ENCODE measurements at places on chromosomes 5 and 9.

DNA sequence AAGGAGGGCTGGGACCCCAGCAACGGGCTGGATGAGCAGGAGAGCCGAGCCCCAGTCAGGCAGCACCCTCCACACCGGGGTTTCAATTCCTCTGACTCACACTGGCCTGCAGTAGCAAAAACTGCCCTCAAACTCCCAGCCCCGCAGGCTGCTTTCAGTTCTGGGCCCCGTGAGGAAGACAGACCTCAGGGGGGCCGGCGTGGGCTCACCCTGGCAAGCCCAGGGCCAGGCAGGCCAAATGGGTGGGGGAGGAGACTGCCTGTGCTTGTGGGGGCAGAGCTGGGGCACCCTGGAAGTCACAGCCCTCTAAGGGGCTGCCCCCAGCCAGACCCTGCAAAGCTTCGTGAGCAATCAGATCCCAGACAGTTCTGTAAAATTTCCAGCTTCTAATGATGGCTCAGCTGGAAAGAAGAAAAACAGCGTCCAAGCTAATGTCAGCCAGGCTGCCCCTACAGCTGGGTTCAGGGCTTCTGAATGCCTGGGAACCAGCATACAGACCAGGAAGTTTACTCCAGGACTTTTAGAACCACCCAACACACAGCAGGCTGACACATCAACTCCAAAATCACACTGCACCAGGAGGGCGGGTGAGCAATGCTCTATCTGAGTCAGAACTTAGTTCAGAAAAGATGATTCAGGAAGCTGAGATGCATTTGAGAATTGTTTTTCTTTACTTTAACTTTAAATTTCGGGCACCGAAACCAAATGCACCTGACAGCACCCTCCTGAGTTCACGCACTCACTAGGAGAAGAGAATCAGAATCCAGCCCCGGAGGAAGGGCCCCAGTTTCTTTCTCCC lies 34.7 kb downstream of the LPCAT1 start:
- DNase-seq = peak; percentile 69

DNA sequence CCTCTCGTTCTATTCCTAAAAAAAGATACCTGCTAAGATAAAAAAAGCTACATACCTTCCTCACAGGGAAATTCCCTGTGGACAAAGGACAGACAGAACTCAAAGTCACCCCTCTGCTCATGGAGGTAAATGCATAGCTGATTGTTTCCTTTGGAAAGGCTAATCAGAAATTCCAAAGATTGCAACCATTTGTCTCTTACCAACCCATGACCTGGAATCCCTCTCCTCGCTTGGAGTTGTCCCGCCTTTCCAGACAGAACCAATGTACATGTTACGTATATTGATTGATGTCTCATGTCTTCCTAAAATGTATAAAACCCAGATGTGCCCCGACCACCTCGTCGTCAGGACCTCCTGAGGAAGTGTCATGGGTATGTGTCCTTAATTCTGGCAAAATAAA lies 49.2 kb upstream of the LIFR start:
- no peak for DNase-seq

- DNase-seq = no peak
Measured at GRCh38 chr9:86119457-86119856, 20.1 kb upstream of the GOLM1 start.

GRCh38 chr9:36150574-36151315 lies 14.2 kb downstream of the GLIPR2 start:
- no peak for DNase-seq

Measured in amniotic stem cell (primary cell).